ENCODE measurements at places on chromosomes 5 and 9.

DNA sequence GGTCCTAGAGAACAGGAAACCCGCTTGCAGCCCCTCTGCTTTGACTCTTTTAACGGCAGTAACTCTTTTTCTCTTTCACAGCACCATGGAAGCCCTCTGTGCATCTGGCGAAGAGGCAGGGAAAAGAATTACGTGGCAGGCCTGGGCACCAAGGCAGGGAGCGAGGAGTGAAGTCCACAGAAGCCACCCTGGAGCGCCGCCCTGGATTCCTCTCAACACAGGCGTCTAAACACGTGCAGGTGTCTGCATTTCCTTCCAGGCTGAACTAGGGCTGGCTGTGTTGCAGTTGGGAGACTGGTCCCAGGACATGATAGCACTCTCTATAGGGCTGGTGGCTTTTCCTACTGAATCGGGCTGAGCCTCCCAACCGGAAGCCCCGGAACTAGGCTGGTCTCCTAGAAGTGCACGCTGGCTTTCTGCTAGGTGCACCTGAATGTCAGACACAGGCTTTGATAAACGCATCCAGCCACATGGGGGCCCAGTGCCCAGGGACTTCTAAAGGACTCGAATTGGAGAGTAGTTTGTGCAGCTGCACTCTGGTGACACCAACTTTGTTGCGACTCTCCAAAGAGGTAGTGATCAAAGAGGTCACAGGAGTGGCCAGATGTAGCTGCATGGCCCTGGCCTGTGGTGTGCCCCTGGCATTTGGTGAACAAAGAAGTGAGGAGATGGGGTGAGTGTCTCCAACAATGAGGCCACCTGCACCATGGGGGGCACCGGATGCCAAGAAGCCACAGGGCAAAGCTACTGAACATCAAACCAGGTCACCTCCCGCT lies 54.5 kb downstream of the AK8 start:
- DNase-seq, result no peak

- DNase-seq, result peak; percentile 39
Observed at GRCh38 chr9:69376651-69377050, 51.6 kb downstream of the ENTREP1 start.

GRCh38 chr5:67802766-67803165 lies 412.8 kb upstream of the PIK3R1 start:
- DNase-seq, result no peak

DNA sequence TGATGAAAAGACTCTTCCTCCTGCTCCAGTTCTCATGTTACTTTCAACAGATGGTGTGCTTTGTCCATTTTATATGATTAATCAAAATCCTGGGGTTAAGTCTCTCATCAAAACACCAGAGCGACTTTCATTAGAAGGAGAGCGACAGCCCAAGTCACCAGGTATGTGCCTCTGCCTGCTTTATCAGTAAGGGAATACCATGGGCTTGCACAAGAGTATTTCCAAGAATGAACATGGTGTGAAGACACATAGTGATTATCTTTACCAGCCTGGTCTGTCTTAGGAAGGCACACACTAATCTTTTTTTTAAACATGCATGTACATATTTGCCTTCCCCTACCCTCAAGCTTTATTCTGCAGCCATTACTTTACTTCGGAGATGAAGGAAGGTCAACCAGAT lies 15.2 kb downstream of the NUP214 start:
- DNase-seq, result no peak

GRCh38 chr5:10578869-10579268 lies 15.0 kb downstream of the ANKRD33B start:
- DNase-seq, result no peak

DNA sequence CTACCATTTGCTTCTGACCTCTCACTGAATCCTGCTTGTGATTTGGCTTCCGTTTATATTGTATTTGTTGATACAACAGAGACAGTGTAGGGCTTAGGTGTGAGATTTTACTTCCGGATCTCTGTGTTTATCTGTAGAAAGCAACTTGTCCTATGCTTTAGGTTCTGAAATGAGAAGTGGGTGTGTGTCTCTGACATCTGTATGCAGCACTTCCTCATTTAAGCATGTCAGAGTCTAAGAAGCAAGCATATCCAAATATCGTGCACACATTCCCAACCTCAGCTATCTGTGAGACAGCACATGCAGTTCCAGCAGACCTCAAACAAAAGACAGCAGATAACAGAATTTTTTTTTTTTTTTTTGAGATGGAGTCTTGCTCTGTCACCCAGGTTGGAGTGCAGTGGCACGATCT lies 16.3 kb downstream of the KLF9 start:
- no peak for DNase-seq

- DNase-seq, result no peak
Observed at GRCh38 chr5:90598293-90598692, 39.7 kb downstream of the ADGRV1 start.
